ENCODE measurements at places on chromosomes 6 and 20. TPM values are rescaled to one million over a fixed set of nuclear protein-coding genes. Genes with fewer than 3 reads are reported as not detected.

The MCHR2 gene
- not detected for total RNA-seq

The MYLIP gene
- 12.9 TPM for total RNA-seq

The HTR1B gene
- total RNA-seq = 4.2 TPM

The VNN1 gene
- not detected for total RNA-seq

The HDDC2 gene
- 55.4 TPM for total RNA-seq

The TUBB1 gene
- total RNA-seq = not detected

The ATP6V1G2 gene
- total RNA-seq = 95.6 TPM

The MYCT1 gene
- not detected for total RNA-seq

The SIRPB1 gene
- total RNA-seq = not detected

Data from glutamatergic neuron (in vitro differentiated cells).